Naive thymus-derived CD4-positive, alpha-beta T cell (primary cell): ENCODE measurements at places on chromosomes 12 and 14.

DNA sequence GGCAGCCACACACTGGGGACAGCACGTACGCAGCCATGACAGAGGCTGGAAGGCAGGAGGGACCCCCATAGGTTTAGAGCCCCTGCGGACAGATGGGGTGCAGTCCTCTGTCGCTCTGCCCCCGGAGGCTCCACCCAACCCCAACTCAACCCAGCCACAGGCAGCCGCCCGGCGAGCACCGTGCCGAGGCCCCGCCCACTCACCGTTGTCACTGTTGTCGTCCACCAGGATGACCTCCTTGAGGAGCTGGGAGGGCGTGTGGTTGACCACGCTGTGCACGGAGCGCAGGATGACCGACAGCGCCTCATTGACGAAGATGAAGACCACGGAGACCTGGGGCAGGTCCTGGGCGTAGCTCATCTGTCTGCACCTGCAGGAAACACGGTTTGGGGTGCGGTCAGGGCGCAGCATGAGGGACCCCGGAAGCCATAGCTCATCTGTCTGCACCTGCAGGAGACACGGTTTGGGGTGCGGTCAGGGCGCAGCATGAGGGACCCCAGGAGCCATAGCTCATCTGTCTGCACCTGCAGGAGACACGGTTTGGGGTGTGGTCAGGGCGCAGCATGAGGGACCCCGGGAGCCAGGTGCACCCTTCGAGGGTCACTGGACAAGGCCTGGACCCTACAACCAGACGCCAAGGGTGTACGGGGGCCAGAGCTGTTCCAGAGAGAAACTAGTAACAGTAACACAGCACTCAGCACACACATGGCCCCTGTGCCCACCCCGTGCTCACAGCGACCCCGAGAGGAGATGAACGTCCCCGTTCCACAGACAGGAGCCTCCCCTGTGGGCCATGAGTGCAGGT is 66.9 kb downstream of the GALNT9 start:
- no peaks in the 10 kb centered on the region for H3K27me3 ChIP-seq
- H3K27ac ChIP-seq: no peak overlapping the region
- DNase-seq: no peak

GRCh38 chr12:130552483-130552996 is 163.6 kb downstream of the RIMBP2 start:
- no peak overlapping the region for H3K27ac ChIP-seq
- no peaks in the 10 kb centered on the region for H3K36me3 ChIP-seq
- DNase-seq: no peak
- H3K27me3 ChIP-seq: no peaks in the 10 kb centered on the region
- H3K4me1 ChIP-seq: no peaks in the 10 kb centered on the region

DNA sequence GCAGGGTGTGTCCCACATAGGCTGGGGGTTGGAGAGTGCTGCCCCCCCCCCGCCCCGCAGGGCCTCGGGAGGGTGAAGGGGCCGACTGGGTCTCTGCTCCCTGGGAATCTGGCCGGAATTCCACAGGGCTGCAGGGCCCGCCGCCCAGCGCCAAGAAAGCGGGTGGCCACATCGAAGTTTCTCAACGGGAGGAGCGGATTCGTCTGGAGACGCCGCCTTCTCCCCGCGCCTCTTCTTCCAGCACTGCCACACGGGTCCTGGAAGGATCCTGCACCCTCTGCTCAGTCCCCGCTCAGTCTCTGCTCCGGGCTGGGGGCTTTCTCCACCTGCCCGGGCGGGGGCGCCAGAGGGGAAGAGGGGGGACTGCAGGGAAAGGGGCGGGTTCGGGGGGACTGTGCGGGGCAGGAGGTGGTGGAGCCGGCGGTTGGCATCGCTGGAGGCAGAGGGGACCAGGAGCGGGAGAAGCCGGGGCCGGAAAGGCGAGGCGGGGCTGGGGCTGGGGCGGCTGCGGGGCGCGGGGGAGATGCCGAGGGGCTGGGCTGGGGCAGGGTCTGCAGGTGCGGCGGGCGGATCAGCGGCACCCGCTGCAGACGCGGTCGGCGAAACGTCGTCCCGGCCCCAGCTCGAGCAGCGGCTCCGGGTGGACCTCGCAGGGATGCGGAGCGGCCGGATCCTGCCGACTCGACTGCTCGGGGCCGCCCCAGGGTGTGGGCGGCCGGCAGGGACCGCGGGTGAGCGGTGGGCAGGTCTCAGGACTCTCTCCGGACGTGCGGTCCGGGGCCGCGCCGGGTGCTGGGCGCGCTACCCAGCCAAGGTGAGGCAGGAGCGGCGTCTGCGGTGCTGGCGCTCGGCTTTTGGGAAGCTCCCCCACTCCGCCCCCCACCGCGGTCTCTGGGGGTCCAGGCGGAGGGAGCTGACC is 811.4 kb upstream of the TMEM132C start:
- H3K4me1 ChIP-seq: no peaks in the 10 kb centered on the region
- no peak for DNase-seq
- H3K27ac ChIP-seq: no peak overlapping the region
- H3K4me3 ChIP-seq: no peak overlapping the region
- H3K27me3 ChIP-seq: no peaks in the 10 kb centered on the region
- no peaks in the 10 kb centered on the region for H3K36me3 ChIP-seq

DNA sequence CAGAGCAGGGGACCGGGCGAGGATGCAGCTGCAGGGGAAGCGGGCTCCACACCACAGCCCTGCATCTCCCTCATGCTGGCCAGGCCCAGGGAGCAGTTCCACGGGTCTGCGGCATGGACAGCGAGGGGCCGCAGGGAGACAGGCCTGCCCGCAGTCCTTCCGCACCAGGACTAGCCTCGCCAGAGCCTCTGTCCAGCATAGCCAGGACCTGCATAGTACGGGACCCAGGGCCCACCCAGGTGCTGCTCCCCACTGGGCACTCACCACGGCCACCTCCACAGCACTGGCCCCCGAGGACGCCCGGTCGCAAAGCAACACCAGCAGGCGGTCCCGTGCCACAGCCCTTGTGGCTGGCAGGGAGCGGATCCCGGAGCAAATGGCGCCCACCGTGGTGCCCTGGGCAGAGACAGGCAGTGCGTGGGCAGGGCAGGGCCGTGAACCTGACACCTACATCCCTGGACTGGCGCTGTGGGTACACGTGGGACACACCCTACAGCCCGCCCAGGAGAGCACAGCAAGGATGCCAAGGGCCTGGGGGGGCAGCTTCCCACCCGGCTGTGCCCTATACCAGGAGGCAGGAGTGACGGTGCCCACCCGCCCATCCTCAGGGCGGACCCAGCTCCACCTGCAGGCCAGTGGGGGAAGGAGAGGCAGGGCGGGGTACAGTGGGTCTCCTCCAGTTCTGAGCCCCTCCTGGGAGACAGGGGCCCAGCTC is 23.8 kb downstream of the JAG2 start:
- no peaks in the 10 kb centered on the region for H3K36me3 ChIP-seq
- no peaks in the 10 kb centered on the region for H3K27me3 ChIP-seq
- H3K4me1 ChIP-seq: no peaks in the 10 kb centered on the region
- H3K4me3 ChIP-seq: no peak overlapping the region
- no peak overlapping the region for H3K27ac ChIP-seq
- DNase-seq: no peak

- DNase-seq: no peak
- H3K27ac ChIP-seq: no peak overlapping the region
- H3K4me1 ChIP-seq: no peaks in the 10 kb centered on the region
- H3K27me3 ChIP-seq: no peaks in the 10 kb centered on the region
- no peaks in the 10 kb centered on the region for H3K36me3 ChIP-seq
Observed at GRCh38 chr12:93025145-93026103, 96.3 kb upstream of the EEA1 start.

DNA sequence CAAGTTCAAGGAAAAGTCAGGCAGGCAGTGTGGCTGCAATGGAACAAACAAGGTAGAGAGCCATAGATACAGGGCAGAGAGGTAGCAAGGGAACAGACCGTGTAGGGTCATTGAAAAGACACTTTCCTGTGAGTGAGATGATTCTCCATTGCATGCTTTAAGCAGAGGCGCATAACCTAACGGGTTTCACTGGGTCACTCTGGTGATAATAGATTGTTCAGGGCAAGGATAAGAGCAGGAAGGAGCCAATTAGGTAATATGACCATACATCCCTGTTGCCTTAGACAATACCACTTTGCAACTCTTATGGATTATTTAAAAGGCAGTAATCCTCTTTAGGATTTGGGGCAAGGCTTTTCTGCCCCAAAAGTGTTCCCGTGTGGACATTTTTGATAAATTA is 214.1 kb downstream of the PTPRO start:
- no peak for DNase-seq
- no peaks in the 10 kb centered on the region for H3K27me3 ChIP-seq
- H3K4me3 ChIP-seq: no peak overlapping the region
- no peaks in the 10 kb centered on the region for H3K4me1 ChIP-seq
- no peak overlapping the region for H3K27ac ChIP-seq

DNA sequence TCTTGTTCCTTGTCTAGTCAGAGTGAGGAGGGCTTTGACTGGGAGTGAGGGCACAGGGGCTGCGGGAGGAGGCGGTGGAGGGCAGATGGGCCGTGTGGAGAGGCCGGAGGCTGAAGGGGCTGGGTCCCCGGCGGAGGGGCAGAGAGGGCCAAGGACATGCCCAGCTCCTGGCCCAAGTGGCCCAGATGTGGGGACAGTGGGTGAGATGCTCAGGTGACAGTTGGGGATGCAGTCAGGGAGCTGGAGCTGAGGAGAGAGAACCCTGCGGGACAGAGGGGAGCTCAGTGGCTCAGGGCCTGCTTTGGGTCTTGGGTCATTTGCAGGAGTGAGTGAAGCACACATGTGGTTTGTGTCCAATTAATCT is 26.5 kb upstream of the PLD4 start:
- no peaks in the 10 kb centered on the region for H3K27me3 ChIP-seq
- no peak for DNase-seq
- H3K4me3 ChIP-seq: no peak overlapping the region
- H3K27ac ChIP-seq: no peak overlapping the region

DNA sequence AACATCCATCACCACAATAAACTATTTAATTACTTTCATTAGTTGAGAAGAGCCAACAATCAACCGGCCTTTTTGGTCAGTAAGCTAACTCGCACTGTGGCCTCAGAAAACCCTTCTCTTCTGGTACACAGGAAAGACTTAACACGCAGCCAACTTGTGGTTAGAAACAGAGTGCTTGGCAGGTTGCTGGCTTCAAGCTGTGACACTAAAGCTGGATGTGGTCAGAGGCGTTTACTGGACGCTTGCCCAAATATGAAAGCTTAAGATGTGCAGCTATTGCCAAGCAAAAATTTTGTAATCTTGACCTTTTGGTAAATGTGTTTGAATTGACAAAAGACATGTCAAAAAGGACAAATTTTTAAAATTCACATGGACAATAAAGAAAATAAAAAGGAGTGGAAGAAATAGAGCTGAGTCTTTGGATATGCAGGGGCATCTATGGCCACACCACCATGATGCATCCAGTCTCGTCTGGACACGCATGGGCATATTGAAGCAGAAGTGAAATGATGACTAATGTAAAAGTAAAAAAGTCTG is 2.6 kb upstream of the KLRK1 start:
- no peak for DNase-seq
- H3K27ac ChIP-seq: no peak overlapping the region
- no peaks in the 10 kb centered on the region for H3K27me3 ChIP-seq

GRCh38 chr12:65896743-65897142 is 72.5 kb downstream of the HMGA2 start:
- no peak overlapping the region for H3K27ac ChIP-seq
- no peaks in the 10 kb centered on the region for H3K27me3 ChIP-seq
- no peaks in the 10 kb centered on the region for H3K4me1 ChIP-seq
- H3K36me3 ChIP-seq: no peaks in the 10 kb centered on the region
- H3K4me3 ChIP-seq: no peak overlapping the region

DNA sequence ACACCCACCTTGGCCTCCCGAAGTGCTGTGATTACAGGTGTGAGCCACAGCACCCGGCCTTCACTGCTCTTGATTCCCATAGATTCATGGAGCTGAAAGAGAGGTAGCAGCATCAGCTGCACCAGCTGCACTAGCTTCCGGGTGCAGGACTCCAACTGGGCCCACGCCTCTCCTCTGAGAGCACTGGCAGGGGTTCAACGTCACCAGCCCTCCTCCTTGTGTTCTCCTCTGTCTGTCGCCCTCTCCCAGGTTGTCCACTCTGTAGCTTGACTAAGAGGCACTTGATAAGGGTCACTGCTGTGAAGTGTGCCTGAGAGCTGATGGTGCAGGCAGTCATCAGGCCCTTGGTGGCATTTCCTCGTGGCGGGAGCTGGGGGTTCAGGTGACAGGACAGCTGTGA is 28.3 kb downstream of the MLXIP start:
- H3K4me3 ChIP-seq: no peak overlapping the region
- peaks cover 47% of the 10 kb centered on the region for H3K4me1 ChIP-seq
- no peaks in the 10 kb centered on the region for H3K36me3 ChIP-seq

GRCh38 chr12:22518060-22518719 is 26.2 kb downstream of the C2CD5 start:
- no peaks in the 10 kb centered on the region for H3K4me1 ChIP-seq
- H3K36me3 ChIP-seq: no peaks in the 10 kb centered on the region
- DNase-seq: no peak

- H3K4me3 ChIP-seq: no peak overlapping the region
- peaks cover 6% of the 10 kb centered on the region for H3K27me3 ChIP-seq
- no peak for DNase-seq
- no peaks in the 10 kb centered on the region for H3K36me3 ChIP-seq
- H3K4me1 ChIP-seq: peaks cover 8% of the 10 kb centered on the region
Observed at GRCh38 chr12:6698352-6699046, 2.1 kb downstream of the PIANP start.

DNA sequence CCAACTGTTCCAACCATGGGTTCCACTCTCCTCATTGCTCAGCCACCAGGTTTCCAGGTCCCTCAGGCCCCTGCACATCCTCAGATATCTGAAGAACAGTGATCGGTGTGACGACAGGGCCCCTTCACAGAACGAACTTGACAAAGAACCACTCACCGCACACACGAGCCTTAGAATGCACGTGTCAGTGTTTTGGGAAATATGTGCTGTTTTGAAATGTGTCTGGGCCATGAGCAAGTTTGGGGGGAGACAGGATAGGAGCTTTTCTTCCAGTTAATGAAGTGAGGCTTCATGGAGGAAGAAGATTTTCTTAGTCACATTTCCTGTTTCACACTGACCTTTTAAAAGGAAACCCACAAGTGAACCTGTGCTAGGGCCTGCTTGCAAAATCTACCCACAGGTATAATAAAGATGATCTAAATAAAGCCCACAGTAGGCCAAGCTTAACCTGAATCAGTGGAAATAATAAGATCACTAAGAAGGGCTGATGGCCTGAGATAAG is 58.6 kb downstream of the ZFP36L1 start:
- H3K27ac ChIP-seq: no peak overlapping the region
- no peaks in the 10 kb centered on the region for H3K27me3 ChIP-seq
- DNase-seq: no peak
- peaks cover 12% of the 10 kb centered on the region for H3K4me1 ChIP-seq
- no peaks in the 10 kb centered on the region for H3K36me3 ChIP-seq
- no peak overlapping the region for H3K4me3 ChIP-seq

- H3K4me3 ChIP-seq: peak overlapping the region; percentile 95
- DNase-seq: peak; percentile 70
- H3K36me3 ChIP-seq: peaks cover 14% of the 10 kb centered on the region
- peak overlapping the region; percentile 94 for H3K27ac ChIP-seq
- H3K27me3 ChIP-seq: no peaks in the 10 kb centered on the region
- H3K4me1 ChIP-seq: peaks cover 66% of the 10 kb centered on the region
Observed at GRCh38 chr12:57477710-57478681, 1.7 kb downstream of the ARHGAP9 start.

GRCh38 chr12:124170760-124171159 is 124.1 kb upstream of the RFLNA start:
- no peaks in the 10 kb centered on the region for H3K4me1 ChIP-seq
- H3K27ac ChIP-seq: no peak overlapping the region
- no peaks in the 10 kb centered on the region for H3K36me3 ChIP-seq
- DNase-seq: no peak
- no peaks in the 10 kb centered on the region for H3K27me3 ChIP-seq

GRCh38 chr14:34796902-34797301 is 78.3 kb downstream of the BAZ1A start:
- no peak overlapping the region for H3K4me3 ChIP-seq
- no peak overlapping the region for H3K27ac ChIP-seq
- no peaks in the 10 kb centered on the region for H3K4me1 ChIP-seq
- DNase-seq: no peak
- no peaks in the 10 kb centered on the region for H3K36me3 ChIP-seq
- no peaks in the 10 kb centered on the region for H3K27me3 ChIP-seq
